ENCODE measurements at places on chromosomes 6 and 20.
A peak's percentile ranks its signal among the peaks of the same experiment; 100 is the strongest.

GRCh38 chr6:2185466-2185865 lies 59.9 kb downstream of the GMDS start:
- no peak for DNase-seq

GRCh38 chr6:24933266-24933665 lies 2.5 kb downstream of the RIPOR2 start:
- no peak for DNase-seq

GRCh38 chr20:56249244-56249955 lies 868 bp downstream of the MC3R start:
- DNase-seq = peak; percentile 72

DNA sequence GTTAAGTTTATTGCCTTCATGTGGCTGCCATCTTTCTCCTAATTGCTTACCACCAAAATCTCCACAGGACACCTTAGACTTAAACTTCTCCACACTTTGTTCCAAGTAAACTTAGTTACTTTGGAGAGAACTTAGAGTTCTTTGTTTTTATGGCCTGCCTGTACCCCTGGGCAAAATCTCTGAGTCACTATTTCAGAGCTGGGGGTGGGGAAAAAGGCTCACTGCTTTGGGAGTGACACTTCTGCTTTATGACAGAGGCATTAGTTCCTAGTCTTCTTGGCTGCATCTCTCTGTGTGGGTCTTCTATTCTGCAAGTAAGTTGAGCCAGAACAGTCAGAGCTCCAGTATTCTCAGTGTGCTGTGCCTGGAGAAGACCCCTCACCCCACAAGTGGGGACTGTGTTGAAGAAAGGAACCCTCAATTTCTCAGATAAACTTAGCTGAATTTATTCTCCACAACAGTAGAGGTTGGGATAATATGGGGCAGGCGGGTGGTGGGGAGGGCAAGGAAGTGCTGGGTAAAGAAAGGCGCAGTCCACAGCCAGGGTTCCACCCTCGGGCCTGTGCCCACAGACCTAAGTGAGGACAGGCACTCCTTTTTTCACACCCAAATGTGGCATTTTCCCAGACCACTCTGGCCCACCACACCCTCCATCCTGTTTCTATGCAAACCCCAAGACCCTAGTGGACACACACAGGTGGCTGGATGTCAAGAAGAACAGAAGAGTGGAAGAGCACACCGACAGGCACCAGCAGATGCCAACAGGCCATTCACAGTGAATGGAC lies 636.6 kb upstream of the MAN1A1 start:
- no peak for DNase-seq

GRCh38 chr6:137403855-137404254 lies 90.3 kb downstream of the OLIG3 start:
- DNase-seq = no peak

DNA sequence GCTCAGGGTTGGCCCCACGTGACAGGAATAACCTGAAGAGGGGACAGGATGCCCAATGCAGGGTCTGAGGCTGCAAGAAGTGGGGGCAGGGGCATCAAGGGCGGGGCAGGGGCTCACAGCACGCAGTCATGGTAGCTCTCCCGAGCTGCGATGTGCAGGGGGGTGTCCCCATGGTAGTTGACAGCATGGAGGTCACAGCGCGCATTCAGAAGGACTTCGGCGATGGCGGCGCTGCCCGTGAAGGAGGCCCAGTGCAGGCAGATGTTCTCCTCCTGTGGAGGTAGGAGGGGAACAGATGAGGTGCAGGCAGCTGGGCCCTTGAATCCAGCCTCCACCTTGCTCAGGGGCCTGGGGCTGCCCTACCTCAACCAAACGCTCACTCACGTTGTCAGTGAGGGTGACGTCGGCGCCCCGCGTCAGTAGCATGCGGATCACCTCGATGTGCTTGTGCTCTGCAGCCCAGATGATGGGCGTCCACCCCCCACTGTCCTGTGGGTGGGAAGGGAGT lies 5.8 kb upstream of the SLC44A4 start:
- DNase-seq = no peak

DNA sequence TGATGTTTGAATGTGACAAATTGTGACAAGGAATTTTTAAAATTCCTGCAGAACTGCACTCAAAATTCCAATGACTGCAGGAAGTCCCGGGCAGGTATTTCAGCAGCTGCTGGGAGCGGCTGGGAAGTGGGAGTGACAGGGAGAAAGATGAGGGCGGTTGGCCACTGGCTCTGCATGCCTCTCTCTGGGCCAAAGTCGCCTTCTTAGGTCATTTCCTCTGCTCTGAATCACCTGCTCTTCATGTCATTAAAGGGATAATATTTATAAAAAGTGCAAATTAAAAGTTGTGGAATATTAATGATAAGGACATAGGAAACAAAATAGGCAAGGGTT lies 43.9 kb downstream of the RAMACL start:
- DNase-seq = no peak

GRCh38 chr6:157864185-157864761 lies 41.2 kb downstream of the SNX9 start:
- no peak for DNase-seq

GRCh38 chr6:11912420-11912819 lies 99.7 kb upstream of the HIVEP1 start:
- DNase-seq = no peak

- no peak for DNase-seq
Measured at GRCh38 chr6:154579046-154579445, 68.6 kb upstream of the CNKSR3 start.

GRCh38 chr6:30097902-30098768 lies 14.8 kb downstream of the TRIM31 start:
- no peak for DNase-seq

DNA sequence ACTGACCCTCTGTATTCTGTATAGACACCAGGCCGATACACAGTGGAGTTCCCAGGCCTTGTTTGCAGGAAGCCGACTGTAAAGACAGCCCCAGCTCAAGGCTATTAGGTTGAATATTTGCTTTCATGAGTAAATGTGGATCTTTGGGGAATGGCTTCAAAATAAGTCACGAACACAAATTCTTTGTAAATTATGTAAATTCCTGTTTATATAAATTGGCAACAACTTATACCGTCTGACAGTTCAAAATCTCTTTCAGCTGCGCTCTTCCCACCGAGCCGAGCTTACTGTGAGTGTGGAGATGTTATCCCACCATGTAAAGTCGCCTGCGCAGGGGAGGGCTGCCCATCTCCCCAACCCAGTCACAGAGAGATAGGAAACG lies 24.7 kb downstream of the EDN3 start:
- no peak for DNase-seq

DNA sequence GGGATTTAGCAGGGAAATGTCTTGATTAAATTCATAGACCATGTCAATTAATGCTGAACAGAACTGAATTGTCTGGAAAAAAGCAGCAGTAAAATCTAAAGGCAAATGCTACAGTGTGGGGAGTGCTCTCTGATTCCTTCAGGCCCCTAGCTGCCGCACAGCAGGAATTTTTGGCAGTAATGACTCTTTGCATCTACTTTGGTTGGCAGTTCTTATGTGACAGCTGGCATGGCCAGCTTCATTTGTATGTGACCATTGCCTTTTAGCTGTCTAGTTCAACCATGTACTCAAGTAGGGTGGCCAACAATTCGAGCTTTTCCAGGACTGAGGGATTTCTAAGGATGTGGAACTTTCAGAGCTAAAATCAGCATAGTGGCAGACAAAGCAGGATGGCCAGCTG lies 499.1 kb upstream of the MAN1A1 start:
- DNase-seq = no peak

DNA sequence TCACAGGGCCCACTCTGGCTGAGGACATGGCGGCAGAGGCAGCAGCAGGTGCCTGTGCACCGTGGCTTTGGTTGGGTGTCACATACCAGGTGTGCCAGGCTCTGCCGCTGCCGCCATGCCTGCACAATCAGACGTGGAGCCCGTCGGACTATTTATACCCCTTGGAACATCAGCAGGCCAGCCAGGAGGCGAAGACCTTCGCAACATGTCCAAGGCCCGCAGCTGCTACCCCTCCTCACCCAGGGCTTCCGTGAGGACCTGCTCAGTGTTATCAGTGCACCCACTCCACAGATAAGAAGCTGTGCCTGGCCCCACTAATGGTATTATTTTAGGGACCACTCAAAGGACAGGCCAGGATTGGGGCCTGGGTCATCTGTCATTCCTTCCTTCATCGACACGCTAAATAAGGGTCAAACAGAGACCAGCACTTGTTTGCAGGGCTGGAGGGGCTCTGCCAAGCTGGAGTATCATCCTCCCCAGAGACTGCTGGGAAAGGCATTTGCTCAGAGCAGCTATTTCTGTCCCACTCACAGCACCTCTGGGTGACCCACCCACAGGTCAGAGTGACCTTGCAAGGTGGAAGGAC lies 109.2 kb downstream of the BMP7 start:
- no peak for DNase-seq

GRCh38 chr6:21073318-21073839 lies 520.2 kb upstream of the SOX4 start:
- DNase-seq = no peak

DNA sequence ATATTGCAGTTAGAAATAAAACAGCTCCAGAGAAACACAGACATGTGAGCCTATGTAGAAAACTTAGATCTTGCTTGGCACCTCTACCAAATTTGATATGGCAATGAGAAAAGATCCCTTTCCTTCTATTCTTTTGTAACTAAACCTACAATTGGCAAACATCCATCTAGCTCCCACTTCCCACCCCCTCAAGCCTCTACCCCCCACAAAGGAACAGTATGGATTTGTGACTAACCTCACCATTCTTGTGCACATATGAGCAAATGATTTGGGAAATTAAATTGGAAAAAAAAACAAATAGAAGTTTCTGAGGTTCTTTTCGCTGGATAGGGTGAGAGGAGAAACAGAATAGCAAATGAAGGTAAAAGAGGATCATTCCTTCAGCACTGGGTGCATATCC lies 85.8 kb upstream of the TIAM2 start:
- no peak for DNase-seq

- no peak for DNase-seq
Measured at GRCh38 chr6:11803591-11803971, 25.0 kb upstream of the ADTRP start.

- no peak for DNase-seq
Measured at GRCh38 chr6:85111481-85112011, 338.3 kb upstream of the NT5E start.

All from BE2C (cell line).